Activated CD4-positive, alpha-beta memory T cell treated with anti-CD3 and anti-CD28 coated beads for 36 hours (primary cell): ENCODE measurements at places on chromosomes 6 and 20. TPM values are rescaled to one million over a fixed set of nuclear protein-coding genes. Genes with fewer than 3 reads are reported as not detected.

DNA sequence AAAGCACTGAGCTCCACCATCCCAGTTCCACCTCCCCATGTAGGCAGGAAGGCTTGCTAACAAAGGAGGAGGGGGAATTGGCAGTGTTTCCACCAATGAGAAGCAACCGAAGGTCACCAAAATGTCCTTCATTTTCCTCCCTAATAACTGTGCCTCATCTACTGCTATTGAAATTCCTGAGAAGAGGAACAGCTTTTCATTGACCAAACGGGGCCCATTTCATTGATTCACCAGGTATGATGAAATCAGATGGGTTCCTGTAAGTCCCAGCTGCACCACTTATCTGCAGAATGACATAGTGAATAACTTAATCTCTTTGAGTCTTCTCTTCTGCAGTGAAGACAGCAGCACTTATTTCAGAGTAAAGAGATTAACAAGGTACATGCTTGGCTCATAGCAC, 17.3 kb downstream of the TREM1 start:
- peaks cover 4% of the 10 kb centered on the region for H3K4me1 ChIP-seq
- no peak overlapping the region for H3K4me3 ChIP-seq
- H3K27me3 ChIP-seq = no peaks in the 10 kb centered on the region
- no peak for DNase-seq
- no peak overlapping the region for H3K27ac ChIP-seq

- no peaks in the 10 kb centered on the region for H3K4me1 ChIP-seq
- no peaks in the 10 kb centered on the region for H3K36me3 ChIP-seq
- H3K27ac ChIP-seq = no peak overlapping the region
Observed at GRCh38 chr6:170485159-170485558, 67.9 kb downstream of the PSMB1 start.

- no peak overlapping the region for H3K27ac ChIP-seq
- no peaks in the 10 kb centered on the region for H3K36me3 ChIP-seq
- no peaks in the 10 kb centered on the region for H3K27me3 ChIP-seq
- no peaks in the 10 kb centered on the region for H3K4me1 ChIP-seq
Observed at GRCh38 chr6:34928695-34929094, 39.6 kb downstream of the ANKS1A start.

- H3K27ac ChIP-seq = no peak overlapping the region
- no peaks in the 10 kb centered on the region for H3K4me1 ChIP-seq
- DNase-seq = no peak
- no peak overlapping the region for H3K4me3 ChIP-seq
Observed at GRCh38 chr6:120556491-120556890, 777.8 kb downstream of the TBC1D32 start.

DNA sequence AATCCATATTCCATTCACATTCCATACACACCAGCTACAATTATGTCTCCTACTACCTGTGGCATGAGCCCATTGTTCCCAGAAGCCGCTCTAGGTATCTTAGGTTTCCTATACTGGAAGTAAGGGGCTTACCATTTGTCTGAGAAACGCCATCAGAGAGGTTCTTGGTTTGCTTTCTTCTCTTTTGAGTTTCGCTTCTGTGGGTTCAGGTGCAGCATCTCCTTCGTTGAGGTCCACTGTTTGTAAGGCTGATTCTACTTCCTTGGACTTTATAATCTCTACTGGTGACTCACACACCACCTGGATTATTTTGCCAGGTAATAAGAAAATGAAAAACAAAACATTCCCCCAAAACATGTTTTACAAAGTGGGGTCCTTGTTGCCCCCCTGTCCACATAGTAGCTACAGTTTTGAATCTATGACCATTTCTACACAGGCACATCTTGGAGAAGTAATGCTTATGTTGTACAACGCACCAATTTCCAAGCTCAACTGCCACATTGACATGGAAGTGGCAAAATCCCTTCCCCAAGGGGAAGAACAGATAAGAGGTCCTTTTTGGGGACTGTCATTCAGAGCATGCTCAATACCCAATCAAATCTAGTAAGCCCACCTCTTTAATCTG, 103.5 kb downstream of the BCAS1 start:
- no peaks in the 10 kb centered on the region for H3K4me1 ChIP-seq
- no peak for DNase-seq
- no peak overlapping the region for H3K27ac ChIP-seq
- H3K27me3 ChIP-seq = peaks cover 6% of the 10 kb centered on the region

DNA sequence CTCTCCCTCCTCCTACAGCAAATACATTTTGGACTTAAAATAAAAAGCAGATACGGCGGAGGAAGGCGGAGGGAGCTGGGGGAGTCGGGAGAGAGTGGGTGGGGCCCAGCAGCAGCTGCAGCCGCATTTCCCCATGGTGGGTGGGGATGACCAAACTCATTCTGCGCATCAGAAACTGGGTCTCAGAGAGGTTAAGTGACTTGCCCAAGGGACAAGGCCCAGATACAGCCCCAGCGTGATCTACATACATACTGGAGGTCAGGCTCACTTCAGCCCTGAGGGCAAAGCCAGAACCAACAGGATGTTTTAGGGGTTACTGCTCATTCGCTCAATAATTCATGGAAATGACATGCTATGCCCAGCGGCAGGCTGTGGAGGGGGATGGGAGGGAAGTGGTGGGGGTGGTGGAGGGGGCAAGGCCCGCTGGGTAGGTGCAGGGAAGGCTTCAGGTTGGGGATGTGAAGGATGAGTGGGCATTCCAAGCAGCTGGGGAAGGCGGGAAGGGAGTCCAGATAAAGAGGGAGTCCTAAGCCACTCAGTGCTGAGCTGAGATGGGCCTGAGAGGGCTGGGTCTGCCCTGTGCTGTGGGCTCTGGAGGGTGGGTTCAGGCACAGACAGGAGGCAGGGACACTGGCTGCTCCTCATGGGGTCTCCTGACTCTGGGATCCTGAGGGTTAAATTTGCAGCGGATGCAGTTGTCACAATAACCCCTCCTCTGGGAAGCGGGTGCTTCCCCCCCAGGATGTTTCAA, 31.0 kb downstream of the DLGAP4 start:
- H3K36me3 ChIP-seq = no peaks in the 10 kb centered on the region
- no peaks in the 10 kb centered on the region for H3K4me1 ChIP-seq
- H3K4me3 ChIP-seq = no peak overlapping the region

DNA sequence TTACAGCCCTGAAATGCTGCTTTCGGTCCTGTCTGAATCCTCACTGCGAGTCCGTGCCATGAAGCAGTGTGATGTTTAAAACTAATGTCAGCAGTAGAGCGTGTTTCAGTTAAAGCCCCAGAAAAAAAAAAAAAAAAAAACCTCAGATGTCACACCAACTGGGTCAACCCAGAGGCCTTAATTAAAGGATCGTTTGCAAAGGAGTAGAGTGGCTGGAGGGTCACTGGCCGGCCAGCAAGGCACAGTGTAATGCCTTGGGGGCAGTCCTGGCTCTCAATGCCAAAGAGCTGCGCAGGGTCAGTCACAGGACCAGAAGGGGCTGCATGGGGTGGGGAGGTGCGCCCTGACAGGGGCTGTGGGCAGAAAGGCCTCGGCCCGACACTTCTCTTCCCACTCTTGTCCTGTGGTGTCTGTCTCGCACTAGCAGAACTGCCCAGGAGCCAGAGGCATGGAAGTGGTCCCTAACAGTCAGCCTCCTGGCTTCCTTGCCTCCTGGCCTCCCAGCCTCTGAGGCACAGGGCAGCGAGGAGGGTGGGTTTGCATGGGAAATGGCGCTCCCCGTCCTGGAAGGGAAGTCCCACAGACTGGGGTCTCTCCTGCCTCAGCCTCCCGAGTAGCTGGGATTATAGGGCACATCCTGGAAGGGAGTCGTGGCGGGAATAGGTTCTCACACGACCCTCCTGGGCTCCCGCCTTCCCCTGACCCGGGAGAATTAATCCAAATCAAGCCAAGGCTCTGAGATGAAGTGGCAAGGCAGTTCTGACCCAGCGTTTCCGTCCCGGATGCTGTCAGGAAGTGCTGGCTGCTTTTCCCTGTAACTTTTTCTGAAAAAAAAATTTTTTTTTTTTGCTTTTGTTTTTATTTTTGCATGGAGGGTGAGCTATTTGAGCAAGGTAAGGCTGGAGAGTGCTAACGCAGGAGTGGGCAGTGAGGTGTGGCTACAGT, 53.7 kb upstream of the MPC1 start:
- peaks cover 19% of the 10 kb centered on the region for H3K4me1 ChIP-seq
- H3K27ac ChIP-seq = no peak overlapping the region
- no peak for DNase-seq
- no peak overlapping the region for H3K4me3 ChIP-seq

- peaks cover 12% of the 10 kb centered on the region for H3K27me3 ChIP-seq
- peaks cover 11% of the 10 kb centered on the region for H3K4me1 ChIP-seq
- peak; percentile 50 for DNase-seq
- H3K4me3 ChIP-seq = no peak overlapping the region
- H3K27ac ChIP-seq = no peak overlapping the region
- no peaks in the 10 kb centered on the region for H3K36me3 ChIP-seq
Observed at GRCh38 chr6:57267586-57268293, 45.6 kb upstream of the RAB23 start.

DNA sequence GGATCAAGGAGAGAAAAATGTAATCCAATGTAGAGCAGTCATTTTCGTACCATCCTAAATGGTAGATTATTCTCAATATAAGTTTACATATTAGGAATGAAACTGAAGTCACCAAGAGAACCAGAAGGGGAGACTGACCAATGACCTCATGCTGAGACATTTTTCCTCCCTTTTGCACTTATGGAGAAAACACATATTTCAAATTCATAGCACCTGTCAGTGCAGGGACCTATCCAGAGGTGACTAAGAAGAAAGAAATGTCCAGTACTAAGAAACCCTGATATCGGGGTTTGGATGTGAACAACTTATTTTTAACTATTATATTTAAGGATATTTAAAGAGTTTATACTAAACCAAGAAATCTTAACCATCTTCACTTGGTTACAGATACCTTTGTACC, 16.6 kb upstream of the LYRM2 start:
- no peak for DNase-seq
- H3K4me3 ChIP-seq = no peak overlapping the region
- H3K36me3 ChIP-seq = peaks cover 53% of the 10 kb centered on the region
- no peak overlapping the region for H3K27ac ChIP-seq
- no peaks in the 10 kb centered on the region for H3K27me3 ChIP-seq

DNA sequence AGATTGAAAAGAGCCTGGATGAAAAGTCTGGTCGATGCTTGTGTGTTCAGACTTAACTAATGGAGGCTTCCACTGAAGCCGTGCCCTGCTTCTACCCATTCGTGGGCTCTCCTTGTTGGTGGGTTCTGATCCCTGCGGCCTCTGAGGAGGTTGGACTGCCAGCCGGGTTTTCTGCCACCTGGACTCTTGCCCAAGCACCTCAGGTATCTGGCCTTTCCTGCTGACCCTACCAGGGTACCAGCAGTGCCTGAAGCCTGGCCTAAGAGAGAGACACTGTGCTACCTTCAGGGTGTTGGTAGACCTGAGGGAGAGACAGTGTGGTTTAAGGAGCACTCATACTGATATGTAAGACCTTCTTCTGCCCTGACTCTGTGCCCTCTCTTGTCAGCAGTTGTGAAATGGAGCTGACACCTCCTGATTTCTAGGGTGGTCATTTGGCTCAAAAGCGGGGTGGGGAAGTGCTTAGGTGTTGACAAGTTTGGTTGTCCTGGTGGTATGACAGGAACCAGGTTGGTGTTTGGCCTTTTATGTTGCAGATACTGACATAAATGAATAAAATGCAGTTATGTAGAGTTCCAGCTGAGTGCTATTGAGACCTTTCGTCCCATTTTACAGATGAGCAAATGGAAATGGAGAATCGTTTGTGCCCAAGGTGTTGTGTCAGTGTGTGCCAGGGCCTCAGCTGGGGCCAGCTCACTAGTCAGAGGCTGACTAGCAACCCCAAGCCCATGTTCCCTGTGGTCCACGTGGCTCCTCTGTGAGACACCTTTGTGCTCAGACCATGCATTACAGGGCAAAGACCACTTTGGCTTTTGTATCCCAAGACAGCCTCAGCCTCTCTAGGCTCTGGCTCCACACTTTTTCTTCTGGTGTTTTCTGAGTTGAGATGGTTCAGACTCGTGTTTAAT, 3.1 kb downstream of the PLCG1 start:
- DNase-seq = peak; percentile 60
- H3K4me3 ChIP-seq = peak overlapping the region; percentile 94
- H3K4me1 ChIP-seq = peaks cover 75% of the 10 kb centered on the region

DNA sequence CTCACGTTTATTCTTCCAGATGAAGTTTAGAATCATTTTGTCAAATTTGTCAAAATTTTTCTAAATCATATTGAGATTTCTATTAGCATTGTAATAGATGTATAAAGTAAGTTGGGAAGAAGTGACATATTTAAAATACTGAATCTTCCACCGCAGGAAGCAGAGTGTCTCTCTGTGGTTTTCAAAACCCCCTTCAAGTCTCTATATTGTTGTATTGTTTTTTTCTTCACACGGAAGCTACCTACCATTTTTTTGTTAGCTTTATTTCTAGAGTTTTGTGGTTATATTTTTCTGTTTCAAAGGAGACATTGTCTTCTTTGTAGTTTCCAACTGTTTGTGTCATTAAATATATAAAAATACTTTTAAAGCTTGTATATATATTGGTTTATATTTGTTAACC, 188.6 kb downstream of the ZDHHC14 start:
- no peak for DNase-seq
- no peaks in the 10 kb centered on the region for H3K36me3 ChIP-seq
- H3K4me1 ChIP-seq = peaks cover 14% of the 10 kb centered on the region
- H3K27me3 ChIP-seq = peaks cover 2% of the 10 kb centered on the region
- no peak overlapping the region for H3K27ac ChIP-seq

GRCh38 chr6:81693266-81693665, 59.2 kb downstream of the TENT5A start:
- H3K27ac ChIP-seq = no peak overlapping the region
- no peaks in the 10 kb centered on the region for H3K4me1 ChIP-seq
- DNase-seq = no peak
- H3K4me3 ChIP-seq = no peak overlapping the region
- no peaks in the 10 kb centered on the region for H3K27me3 ChIP-seq

DNA sequence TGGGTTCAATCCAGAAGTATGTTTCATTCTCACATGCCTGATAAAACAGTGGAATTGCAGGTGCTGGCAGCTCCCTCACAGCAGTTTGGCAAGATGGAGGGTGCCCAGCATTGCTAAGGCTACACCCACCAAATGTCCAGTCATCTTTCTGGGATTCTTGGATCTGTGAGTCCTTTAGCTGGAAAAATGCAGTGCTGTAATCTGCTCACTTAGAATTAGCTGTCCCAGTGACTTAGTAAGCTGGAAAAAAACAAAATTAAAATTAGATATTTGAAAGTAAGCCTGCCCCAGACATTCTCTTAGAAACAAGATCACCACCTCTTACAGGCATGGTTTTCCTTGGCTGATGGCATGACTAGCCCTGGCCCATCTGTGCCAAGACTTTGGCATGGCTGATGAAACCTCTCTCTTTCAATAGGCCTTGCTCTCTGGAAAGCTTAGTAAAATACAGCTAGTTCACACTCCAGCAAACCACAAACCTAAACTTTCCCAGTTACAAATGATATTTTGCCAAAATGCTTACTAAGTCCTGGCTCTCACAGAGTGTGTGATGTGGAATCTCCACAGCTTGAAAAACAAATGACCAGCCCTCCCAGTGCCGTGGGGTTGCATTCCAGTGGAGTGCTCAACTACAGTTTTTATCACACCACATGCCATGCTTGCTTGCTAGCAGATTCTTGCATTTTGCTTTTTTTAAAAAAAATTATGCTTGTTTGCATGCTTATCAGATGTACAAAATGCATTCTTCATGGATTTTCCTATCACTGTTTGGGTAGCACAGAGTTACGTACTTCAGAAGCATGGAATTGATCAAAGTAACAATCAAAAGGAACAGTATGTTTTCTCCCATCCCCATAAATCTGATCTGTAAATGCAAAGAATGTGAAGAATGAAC, 261.5 kb downstream of the EYA4 start:
- no peak overlapping the region for H3K4me3 ChIP-seq
- no peak overlapping the region for H3K27ac ChIP-seq
- H3K27me3 ChIP-seq = peaks cover 3% of the 10 kb centered on the region
- DNase-seq = no peak
- H3K36me3 ChIP-seq = no peaks in the 10 kb centered on the region
- no peaks in the 10 kb centered on the region for H3K4me1 ChIP-seq

Gene SLC16A10
- 3.4 TPM for total RNA-seq

Gene MAN1A1
- 23.9 TPM for total RNA-seq

Gene GSTA1
- total RNA-seq = not detected

Gene DOK5
- total RNA-seq = 0.53 TPM

Gene CST4
- not detected for total RNA-seq

Gene WASF1
- 1.9 TPM for total RNA-seq

Gene SLC17A2
- not detected for total RNA-seq
